ENCODE measurements at places on chromosomes 11 and 22.

GRCh38 chr11:57842873-57843272 lies 81.3 kb downstream of the CTNND1 start:
- DNase-seq, result no peak

- no peak for DNase-seq
Measured at GRCh38 chr11:109552376-109552775, 130.4 kb downstream of the C11orf87 start.

- no peak for DNase-seq
Measured at GRCh38 chr11:72744474-72744873, 7.7 kb downstream of the ARAP1 start.

DNA sequence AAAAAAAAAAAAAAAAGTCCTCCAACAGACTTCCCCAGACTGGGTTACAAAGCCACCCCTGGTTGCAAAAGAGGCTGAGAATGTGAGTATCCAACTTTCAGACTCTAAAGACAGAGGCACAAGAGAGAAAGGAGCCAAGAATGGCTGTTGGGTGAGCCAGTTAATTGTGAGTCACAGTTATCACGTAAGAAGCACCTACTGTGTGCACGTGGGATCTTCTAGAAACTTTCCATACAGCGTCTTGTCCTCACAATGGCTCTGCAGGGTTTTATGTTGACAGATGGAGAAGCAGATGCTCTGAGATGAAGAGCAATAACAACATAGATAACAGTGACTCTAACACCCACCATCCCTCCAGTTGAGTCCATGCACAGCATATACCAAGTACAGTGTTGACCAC lies 41.0 kb downstream of the CD82 start:
- DNase-seq, result no peak

DNA sequence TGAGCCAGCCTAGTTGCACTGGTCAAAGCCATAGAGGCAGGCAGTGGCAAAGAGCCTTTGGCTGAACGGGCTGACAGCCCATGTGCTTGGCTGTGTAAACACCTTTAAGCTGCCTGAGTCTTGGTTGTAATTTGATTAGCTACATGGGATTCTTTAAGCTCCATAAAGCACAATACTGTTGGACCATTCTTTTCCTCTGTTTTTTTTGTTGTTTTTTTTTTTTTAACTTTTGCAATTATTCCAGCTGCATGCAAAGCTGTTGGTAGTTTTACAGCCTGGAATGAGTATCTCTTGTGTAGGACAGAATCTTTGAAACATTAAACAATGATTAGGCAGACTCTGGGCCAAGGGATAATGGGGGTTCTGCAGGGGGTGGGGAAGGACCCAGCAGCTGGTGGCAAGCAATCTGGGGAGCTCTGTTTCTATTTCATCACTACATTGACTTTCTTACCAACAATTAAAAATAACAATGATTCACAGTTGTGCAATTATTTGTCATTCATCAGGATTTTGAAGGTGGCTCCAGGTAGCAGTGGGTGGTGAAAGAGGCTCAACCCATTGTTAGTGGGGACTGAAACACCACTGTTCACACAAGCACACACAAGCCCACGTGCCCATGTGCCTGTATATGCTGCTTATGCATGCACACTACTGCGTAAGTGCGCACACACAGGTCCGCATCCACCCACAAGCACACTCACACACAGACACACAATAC lies 69.5 kb upstream of the CSNK2A3 start:
- DNase-seq, result no peak

GRCh38 chr11:4467811-4468606 lies 14.4 kb upstream of the OR52K1 start:
- DNase-seq, result no peak

DNA sequence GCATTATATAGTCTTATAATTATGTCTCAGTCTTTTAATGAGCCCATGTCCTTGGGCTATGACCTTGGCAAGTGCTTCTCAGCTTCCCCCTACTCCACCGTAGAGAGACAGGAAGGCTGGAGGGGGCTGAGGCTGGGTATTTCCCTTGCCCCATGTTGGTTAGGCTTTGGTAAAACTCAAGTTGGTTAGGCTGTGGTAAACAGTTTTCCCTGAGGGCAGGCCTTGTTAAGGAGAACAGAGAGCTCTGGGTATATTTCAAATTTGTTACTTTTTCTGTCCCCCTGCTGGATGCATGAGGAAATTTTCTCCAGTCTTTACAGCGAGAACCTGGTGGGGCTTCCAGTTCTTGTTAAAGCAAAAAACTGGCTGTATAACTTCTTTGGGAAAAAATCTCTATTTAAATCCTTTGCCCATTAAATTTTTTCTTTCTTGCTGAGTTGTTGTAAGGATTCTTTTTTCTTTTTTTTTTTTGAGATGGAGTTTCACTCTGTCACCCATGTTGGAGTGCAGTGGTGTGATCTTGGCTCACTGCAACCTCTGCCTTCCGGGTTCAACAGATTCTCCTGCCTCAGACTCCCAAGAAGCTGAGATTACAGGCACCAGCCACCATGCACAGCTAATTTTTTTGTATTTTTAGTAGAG lies 12.2 kb upstream of the DCHS1 start:
- DNase-seq, result no peak

- DNase-seq, result no peak
Measured at GRCh38 chr11:62705413-62705812, 1.8 kb downstream of the BSCL2 start.

- DNase-seq, result no peak
Measured at GRCh38 chr11:116586392-116586791, 186.4 kb downstream of the BUD13 start.

GRCh38 chr11:13302420-13302958 lies 24.9 kb downstream of the BMAL1 start:
- no peak for DNase-seq

GRCh38 chr11:60485987-60486386 lies 6.6 kb upstream of the MS4A12 start:
- no peak for DNase-seq

GRCh38 chr22:45783021-45783420 lies 111.4 kb downstream of the ATXN10 start:
- DNase-seq, result no peak

DNA sequence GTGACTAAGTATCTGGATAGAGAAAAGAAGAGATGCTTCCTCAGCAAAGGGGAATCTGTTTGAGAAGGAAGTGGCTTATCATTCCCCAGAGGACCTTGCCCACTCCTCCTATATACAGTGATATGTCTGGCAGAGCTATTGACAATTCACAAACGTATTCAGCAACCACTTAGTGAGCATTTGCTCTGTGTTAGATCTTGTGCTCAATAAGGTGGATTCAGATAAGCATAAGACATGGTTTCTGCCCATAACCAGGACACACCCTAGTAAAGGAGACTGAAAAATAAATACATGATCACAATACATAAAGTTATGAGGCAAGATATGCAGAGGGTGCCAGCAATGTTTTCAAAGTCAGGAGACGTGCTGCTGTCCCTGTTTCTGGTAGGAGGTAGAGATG lies 1.4 kb downstream of the TMEM9B start:
- no peak for DNase-seq

DNA sequence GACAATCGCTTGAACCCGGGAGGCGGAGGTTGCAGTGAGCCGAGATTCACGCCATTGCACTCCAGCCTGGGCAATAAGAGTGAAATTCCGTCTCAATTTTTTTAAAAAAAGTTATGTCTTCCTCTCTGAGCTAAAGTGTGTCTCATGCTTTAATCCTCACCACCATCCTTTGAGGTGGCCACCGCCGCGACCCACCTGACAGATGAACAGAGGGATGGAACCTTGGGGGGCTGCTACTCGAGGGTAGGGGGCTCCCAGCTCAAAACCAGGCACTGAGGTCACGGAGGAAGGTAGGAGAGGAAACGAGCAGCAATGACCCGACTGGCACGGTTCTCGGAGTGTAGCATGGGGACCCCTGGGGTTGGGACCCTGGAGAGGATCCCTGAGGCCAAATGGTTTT lies 10.7 kb upstream of the POLDIP3 start:
- no peak for DNase-seq

GRCh38 chr22:41563051-41563711 lies 2.4 kb downstream of the CSDC2 start:
- DNase-seq, result no peak

DNA sequence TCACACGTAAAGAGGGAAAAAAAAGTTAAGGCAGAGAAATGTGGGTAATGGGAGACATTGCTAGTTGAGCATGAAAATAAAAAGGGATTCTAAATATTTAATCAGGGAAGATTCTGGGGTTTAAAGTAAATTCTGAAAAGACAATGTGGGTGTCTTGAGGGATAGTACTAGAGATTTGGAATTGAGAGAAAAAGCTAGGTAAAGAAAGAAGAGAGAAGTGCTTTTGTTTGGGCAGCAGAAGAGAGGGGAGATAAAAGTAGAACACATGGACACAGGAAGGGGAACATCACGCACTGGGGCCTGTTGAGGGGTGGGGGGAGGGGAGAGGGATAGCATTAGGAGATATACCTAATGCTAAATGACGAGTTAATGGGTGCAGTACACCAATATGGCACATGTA lies 3.5 kb upstream of the YPEL4 start:
- no peak for DNase-seq

DNA sequence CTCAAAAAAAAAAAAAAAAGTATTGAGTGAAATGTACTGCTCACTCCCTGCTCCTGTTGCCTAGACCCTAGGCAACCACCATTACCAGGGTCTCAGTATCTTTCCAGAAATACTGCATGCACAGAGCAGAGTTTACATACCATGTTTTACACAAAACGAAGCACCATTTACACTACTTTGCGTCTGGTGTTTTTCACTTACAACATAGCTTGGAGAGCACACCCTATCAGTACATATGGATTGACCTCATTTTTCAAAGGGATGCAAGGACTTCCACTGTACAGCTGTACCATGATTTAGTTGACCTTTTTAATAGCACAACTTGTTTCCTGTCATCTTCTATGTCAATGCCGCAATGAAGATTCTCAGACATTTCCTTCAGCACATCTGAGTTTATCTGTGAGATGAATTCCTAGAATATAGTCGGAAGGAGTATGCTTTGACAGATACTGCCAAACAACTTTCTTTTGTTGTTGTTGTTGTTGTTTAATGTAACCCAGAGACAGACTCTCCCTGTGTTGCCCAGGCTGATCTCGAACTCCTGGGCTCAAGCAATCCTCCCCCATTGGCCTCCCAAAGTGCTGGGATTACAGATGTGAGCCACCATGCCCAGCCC lies 6.1 kb downstream of the MYH9 start:
- DNase-seq, result no peak

GRCh38 chr11:1230456-1231395 lies 7.9 kb downstream of the MUC5B start:
- DNase-seq, result no peak

DNA sequence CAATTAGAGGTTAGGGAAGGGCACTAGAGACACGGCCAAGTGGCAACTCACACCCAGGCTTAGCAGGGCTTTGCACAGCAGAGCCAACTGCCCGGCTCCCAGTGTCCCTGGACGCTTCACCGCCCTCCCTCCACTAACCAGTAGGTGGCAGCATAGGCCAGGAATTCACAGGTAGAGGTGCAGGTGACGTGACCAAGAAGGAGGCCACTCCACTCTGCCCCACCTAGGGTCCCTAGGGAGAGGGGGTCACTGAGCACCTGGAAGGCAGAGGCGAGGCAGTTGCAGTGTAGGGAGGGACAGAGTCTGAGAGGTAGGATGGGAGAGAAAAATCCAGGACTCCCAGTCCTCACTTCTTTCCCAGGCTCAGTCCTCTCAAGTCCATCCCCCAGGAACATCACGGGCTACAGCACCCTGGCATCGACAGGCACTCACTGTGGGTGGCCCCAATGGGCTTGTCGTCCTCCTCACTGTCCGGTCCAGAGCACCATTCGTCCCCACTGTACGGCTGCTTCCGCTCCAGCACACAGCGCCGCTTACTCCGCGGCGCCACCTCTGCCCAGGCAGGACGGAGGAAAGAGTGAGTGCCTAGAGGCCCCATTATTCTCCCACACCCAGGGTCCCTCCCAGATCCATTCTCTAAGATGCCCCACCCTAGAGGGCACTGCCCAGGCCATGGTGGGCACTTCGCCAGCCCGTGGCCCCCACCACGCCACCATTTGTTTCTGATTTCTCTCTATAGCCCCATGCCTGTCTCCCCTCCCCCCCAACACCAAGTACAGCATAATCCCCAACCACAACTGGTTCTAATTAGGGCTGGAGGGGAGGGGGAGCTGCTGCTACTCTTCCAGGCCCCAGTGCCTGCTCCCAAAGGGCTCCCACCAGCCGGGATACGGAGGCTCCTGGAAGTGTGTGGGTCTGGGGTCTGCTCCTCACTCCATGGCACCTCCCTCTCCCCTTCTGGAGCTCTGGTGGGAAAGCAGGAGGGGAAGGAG lies 18.4 kb downstream of the BCL9L start:
- no peak for DNase-seq

DNA sequence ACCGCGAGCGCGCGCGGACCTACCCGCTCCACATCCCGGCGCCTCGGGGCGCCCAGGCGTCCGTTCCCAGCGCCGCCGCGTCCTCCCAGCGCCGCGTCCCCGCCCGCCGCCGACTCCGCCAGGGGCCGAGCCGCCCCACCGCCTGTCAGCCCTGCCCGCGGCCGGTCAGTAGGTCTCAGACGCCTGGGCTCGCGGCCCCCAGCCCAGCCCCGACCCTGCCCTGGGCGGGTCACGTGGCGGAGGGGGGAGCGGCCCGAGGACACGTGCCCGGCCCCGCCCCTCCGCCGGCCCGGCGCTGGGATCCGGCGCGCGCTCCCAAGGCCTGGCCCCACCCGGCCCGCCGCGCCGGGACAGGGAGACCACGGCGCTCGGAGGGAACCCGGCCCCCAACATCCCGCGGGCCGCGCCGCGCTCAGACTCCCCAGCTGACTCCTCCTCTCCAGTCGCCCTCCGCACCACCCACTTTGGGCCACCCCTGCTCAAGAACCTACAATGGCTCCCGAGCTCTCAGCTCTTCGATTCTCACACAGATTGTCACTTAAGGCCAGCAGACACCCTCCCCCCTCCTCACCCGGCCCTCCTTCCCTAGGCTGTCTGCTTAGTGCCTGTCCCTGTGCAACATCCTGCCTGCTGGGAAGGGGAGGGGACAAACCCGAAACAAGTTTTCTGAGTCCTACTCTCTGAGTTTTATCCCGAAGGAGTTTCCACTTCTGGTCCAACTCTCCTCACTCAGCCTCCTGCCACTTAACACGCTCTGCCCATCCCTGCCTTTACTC lies at the start of gene RAB3IL1:
TSS of gene RAB3IL1 (minus strand) at position 233 of the 776 bp plus-strand sequence. CDS start at position 34, 199 bp downstream.
- no peak for DNase-seq

DNA sequence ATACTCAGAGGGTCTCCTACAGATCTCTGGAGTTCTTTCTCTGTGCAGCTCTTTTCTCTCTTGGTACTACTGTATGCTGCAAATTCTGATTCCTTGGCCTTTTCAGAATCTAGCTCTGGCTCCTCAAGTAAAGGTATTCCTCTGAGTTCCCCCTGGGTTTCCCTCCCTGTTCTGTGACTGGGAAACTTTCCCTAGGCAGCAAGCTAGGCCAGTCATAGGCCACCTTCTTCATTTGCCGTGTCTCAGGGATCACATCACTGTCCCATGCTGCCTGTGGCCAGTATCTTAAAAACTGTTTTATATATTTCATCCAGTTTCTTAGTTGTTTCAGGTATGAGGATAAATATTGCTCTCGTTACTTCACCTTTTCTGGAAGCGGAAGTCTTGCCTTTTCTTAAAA lies 71.2 kb downstream of the FAM83F start:
- DNase-seq, result no peak

DNA sequence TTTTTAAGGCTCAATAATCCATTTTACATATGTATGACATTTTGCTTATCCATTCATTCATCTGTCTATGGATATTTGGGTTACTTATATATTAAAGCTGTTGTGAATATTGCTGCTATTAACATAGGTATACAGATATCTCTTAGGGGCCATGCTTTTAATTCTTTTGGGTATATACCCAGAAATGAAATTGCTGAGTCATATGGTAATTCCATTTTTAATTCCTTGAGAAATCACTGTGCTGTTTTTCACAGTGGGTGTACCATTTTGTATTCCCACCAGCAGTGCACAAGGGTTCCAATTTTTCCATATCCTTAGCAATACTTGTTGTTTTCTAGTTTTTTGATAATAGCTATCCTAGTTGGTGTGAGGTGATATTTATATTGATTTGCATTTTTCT lies 19.0 kb downstream of the PRMT3 start:
- no peak for DNase-seq
